ENCODE measurements at places on chromosomes 4 and X.

- DNase-seq = no peak
Measured at GRCh38 chr4:145153904-145154298, 26.5 kb downstream of the OTUD4 start.

GRCh38 chrX:67574696-67575095 is 30.9 kb downstream of the AR start:
- no peak for DNase-seq

GRCh38 chr4:182766857-182767250 is 150.3 kb downstream of the DCTD start:
- no peak for DNase-seq

DNA sequence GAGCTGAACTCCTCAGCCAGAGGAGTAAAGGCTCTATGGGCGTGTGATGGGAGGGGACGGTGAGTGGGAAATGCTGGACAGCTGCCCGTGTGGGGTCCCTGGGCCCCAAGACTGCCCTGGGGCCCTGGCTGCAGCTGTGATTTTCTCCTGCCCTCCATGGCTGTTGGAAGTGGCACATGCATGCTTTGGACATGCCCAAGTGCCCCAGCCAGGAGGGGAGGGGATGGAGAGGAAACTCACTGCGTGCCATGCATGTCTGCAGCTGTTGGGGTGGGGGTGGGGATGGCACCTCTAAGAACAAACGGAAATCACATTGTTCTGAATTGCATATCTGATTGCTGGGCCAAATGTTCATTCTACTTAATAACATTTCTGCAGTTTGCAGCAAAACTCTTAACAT is 52.4 kb downstream of the MID2 start:
- no peak for DNase-seq

GRCh38 chrX:107713203-107713542 is 62.4 kb downstream of the TSC22D3 start:
- no peak for DNase-seq

- DNase-seq = no peak
Measured at GRCh38 chr4:102608190-102608589, 107.0 kb downstream of the NFKB1 start.

Measured in kidney glomerular epithelial cell (primary cell).